Activated naive CD4-positive, alpha-beta T cell treated with anti-CD3 and anti-CD28 coated beads, Interleukin-2, amount 50 U/mL, for 16 hours (primary cell): ENCODE measurements at places on chromosomes 5 and 9.

DNA sequence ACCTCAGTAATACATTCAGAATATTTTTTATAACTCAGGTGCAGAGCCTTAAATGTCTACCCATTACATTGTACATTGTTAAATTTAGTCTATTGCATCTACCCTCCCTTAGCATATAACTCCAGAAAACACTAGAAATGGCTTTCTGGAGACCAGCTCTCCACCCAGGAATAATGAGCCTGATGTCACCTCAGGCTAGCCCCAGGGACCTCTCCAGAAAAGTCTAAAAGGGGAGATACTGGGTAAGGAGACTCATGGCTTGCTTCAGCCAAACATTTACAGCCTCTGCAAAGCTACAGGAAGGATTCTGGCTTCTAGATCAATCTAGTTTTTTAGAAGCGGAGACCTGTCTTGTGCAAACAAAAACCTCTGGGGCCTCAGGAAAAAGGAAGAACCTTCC lies 13.8 kb upstream of the SUSD1 start:
- DNase-seq: no peak

DNA sequence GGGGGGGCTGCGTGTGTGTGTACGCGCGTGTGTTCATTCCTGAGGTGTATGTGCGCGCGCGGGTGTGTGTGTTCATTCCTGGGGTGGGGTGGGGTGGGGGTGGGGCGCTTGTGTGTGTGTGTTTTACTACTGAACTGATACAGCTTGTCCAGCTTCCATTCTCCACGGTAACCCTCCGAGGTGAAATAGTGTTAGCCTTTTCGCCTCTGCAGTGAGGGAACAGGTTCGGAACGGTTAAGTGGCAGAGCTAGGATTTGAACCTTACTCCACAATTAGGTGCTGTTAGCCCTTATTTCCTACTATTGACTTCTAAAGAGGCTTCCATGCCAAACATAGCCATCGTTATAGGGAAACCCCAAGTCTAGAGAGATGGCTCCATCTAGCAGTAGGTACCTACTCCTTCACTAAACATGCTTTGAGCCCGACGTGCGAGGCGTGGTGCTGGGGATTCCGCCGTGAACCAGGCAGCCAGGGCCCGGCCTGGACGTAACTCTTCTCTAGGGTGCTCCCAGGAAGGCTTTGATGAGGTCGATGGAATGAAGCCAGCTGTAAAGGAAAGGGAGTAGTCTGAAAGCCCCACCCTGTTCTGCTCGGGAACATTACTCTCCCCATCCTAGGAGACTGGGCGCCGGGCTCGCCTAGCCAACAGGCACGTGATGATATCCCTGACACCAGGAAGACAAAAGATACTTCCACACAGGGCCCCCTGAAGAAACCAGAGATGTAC lies 782 bp upstream of the SKP1 start:
- no peak for DNase-seq

DNA sequence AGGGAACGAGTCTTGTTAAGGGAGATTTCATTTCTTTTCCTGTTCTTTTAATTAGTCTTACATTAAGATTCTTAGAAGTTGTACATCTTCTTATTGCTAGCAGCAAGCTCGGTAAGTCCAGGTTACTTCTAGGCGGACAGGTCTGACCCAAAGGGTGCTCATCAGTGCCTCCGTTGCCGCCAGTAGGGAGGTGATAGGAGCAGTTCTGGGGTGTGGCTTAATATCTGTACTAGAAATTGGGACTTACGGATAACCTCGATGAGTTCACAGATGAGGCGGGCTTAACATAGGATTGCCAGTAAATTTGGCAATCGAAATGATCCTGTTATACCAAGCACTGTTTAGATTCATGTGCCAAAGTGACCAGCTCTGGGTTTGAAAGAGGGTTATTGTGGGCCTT lies 278.8 kb downstream of the FANCC start:
- DNase-seq: no peak

- DNase-seq: peak; percentile 34
These were observed 353 bp upstream of the PAX5 start for GRCh38 chr9:37034305-37034937.

- DNase-seq: no peak
These were observed 243.4 kb downstream of the MLLT3 start for GRCh38 chr9:20378851-20379250.

DNA sequence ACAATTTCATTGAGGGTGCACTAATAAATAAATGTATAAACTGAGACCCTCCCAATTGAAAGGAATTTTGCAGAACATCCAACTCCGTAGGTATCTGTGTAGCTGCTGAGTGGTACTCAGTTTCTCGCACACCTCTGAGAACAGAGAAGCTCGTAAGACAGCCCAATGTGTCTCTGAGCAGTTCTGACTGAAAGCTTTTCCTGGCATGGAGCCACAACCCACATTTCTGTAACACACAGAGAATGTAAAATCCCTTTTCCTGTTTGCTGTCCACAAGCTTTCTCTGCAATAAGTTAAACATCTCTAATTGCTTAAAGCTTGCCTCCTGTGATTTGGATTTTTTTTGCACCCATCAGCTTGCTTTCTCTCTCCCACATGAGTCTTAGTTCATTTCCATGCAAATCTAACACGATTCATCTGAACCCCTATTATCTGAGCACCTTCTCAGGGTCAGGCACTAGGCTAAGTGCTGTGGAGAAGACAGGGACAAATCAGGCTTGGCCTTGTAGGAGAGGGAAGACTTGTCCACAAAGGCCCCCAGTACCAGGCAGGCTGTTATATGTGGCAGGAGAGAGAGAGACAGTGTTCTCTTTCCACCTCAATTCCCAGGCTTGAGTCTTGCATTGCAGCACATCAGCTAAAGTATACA lies 44.2 kb upstream of the COL15A1 start:
- no peak for DNase-seq

GRCh38 chr5:4563400-4563799 lies 576.7 kb upstream of the ADAMTS16 start:
- DNase-seq: no peak
